GM23248 (cell line): ENCODE measurements at places on chromosomes 6 and 20.

DNA sequence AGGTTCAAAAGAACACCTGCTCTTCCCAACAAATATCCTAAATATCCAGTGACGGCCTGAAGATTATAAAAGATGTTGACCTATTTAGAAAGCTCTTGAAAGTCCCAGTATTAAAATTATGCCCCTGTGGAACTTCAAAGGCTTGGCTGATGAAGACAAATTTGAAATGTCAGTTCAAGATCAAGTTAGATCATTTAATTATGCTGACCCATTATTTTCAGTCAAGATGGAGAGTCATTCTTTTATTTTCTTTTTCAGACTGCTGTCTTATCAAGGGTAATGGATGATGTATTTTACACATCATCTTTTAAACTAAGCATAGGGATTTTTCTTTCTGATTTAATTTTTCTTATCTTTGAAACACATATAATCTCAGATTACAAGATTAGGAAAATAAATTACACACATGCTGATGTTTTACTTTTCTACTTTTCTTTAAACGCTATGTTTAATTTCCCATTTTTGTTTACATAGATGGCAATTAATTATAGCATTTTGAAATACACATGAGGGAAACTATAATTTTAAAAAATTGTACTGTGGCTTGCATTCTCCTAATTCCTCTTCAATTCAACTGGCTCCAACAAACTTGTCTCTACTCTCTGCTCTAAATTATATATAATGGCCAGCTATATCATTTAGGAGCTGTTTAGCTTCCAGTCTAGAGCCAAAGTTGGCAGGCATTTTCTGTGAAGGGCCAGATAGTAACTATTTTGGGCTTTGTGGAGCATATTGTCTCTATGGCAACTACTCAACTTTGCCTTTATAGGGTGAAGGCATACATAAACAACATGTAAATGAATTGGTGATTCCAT, 123.7 kb downstream of the RCAN2 start:
- H3K4me3 ChIP-seq: no peak overlapping the region
- H3K27me3 ChIP-seq: no peaks in the 10 kb centered on the region
- H3K36me3 ChIP-seq: no peaks in the 10 kb centered on the region
- H3K4me1 ChIP-seq: no peaks in the 10 kb centered on the region
- H3K27ac ChIP-seq: no peak overlapping the region

DNA sequence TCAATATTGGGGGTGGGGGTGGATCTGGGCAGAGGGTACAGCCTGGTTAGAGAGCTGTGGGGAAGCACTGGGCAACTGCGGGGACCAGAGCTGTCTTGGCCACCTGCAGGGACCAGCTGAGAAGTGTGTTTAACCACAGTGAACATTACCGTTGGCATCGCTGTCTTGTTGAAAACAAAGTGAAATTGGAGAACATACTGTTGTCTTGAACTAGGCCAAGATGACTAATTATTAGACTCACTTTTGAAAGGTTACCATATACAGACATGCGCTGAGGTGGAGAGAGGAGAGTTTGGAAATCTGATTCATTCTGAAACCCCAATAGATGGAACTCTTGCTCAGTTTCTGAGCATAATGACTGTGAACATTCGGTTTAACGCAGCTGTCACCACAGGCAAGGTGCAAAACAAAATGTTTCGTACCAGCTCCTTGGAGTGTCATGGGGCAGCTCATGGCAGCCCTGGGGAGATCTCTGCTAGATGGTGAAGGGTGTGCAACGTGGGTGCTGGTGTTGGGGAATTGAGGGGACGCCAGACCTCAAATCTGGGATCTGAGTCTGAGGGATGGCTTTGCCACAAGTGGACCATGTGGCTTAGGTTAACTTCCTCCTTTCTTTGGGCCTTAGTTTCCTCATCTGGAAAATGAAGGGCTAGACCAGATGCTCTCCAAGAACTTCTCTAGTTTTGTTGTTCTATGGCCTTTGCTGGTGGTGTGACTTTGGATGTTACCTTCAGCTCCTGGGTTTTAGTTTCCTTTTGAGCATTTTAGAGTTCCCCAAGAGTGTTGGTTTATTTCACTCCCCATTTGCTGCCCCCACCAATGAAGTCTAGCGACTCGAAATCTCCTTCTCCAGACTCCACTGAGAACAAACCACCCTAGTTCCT, 24.6 kb upstream of the GTSF1L start:
- H3K36me3 ChIP-seq: no peaks in the 10 kb centered on the region
- H3K27ac ChIP-seq: peak overlapping the region; percentile 44
- peaks cover 32% of the 10 kb centered on the region for H3K4me1 ChIP-seq
- H3K4me3 ChIP-seq: no peak overlapping the region
- H3K27me3 ChIP-seq: no peaks in the 10 kb centered on the region

DNA sequence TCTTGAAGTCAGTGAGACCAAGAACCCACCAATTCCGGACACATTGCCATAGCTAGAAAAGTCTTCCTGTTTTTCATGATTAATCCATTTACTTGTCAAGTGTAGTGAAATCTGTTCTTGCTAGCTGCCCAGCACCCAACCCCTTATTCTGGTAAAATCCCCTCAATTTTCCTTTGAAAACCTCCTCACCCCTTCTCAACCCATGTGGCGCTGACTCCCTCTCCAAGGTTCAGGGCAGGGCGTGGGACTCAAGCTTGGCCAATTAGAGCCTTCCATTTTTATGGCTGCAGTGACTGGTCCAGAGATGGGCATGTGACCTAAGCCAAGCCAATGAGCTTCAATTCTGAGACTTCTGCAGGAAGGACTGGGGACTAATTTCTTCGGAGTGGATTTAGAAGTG, 9.8 kb upstream of the ZBP1 start:
- DNase-seq: no peak
- H3K4me3 ChIP-seq: no peak overlapping the region
- H3K27me3 ChIP-seq: no peaks in the 10 kb centered on the region
- no peaks in the 10 kb centered on the region for H3K36me3 ChIP-seq
- peaks cover 11% of the 10 kb centered on the region for H3K4me1 ChIP-seq

DNA sequence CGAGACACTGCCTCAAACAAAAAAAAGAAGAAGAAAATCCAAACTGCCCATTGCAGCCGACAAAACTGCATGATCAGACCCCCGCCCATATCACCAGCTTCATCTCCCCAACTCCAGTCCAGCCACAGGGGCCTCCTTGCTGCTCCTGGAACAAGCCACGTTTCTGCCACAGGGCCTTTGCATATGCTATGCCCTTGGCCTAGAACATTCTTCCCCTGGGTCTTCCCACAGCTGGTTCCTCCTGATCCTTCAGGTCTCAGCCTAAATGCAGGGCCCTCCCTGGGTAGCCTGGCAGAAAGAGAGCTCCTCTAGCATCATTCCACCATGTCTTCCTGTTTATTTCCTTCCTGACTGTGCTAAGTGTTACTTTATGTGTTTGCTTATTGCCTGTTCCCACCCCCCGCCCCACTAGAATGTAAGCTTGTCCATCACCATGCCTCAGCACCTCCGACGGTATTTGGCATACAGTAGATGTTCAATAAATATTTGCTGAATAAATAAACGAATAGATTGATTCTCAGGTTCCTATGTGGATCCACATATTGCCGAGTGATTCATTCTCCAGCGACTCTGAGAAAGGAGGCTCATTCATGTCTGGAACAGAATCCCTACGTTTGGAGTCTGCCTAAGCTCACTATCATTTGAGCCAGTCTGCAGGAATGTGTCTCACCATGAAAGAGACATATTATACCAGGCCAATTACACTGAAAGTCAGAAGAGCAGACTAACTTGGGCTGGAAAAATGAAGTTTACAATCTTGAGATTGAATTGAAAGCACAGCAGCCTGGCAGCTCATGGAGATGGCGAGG, 56.1 kb downstream of the NFATC2 start:
- no peak overlapping the region for H3K4me3 ChIP-seq
- no peaks in the 10 kb centered on the region for H3K27me3 ChIP-seq
- DNase-seq: peak; percentile 7
- peaks cover 12% of the 10 kb centered on the region; the same call in 1 of the 2 replicates for H3K4me1 ChIP-seq
- no peak overlapping the region for H3K27ac ChIP-seq

DNA sequence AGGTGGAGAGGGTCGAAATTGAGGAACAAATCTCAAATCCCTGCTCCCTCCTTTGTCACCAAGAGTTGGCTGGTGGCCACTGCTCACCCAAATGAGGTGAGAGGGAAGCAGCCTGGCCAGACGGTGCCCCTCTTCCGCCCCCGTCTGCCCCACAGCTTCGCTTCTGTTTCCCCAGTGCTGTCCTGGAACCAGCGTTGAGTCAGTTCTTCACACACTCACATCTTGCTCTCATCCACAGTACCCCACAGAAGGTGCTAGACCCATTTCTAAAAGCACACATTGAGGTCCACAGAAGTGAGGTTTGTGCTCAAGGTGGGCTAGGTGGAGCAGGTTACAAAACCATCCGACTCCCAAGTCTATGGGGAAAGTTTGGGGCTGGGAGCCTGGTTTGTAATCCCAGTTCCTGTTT, 3.8 kb downstream of the CEBPB start:
- H3K36me3 ChIP-seq: peaks cover 25% of the 10 kb centered on the region; the same call in 1 of the 2 replicates
- H3K4me1 ChIP-seq: peaks cover 12% of the 10 kb centered on the region
- H3K27ac ChIP-seq: peak overlapping the region; percentile 98
- DNase-seq: peak; percentile 53
- peak overlapping the region; percentile 92 for H3K4me3 ChIP-seq

DNA sequence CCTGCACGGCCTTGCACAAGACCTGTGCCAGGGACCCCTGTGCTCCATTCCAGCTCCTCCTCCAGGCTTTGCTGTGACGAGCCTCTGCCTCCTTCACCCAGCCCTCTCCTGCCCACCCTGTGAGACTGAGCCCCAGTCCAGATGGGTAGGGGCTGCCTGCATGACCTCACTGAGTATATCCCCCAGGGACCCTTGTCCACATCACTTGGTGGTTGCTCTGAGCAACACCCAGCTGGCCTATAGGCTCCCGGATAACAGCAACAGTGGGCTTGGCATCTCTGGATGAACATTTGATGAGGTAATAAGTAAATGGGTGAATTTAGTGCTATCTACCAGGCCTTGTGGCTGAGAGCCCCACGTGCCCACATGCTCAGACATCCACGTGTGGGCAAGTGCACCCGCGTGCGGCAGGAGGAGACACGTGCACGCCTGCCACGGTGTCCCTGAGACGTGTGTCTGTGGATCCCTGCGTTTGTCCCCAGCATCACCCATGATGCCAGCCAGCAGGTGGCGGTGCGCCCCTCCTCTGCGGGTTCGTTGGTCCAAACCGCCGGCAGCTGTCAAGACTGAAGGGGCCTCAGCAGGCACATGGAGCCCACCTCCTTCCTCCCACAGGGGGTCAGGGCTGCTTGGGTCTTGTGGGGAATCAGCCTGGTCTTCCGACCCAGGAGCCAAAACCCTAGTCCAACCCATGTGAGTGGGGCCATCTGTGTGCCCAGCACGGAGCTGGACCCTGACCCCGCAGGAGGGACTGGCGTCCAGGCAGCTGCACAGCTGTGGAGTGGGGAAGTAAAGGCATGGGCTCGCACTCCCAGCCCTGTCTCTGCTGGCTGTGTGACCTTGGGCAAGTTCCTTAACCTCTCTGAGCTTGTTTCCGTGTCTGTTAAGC, 45.9 kb downstream of the FGD2 start:
- no peak overlapping the region for H3K27ac ChIP-seq
- DNase-seq: peak; percentile 87
- H3K4me1 ChIP-seq: peaks cover 5% of the 10 kb centered on the region; the same call in 1 of the 2 replicates

DNA sequence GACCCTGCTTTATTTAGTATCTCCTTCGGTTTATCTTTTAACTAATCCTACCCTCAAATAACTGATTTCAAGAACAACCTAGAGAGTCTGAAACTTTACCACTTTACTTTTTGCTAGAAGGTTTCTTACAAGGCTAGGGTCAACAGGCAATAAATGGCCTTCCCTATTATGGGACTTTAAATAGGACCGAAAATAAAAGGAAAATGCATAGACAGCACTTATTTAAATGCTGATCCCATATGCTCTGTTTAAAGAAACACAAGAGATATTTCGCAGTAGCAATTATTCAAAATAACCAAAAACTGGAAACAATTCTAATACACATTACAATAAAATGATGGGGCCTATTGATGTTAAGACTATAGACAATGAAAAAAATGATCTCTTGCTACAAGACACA, 13.7 kb downstream of the MCUR1 start:
- H3K27ac ChIP-seq: no peak overlapping the region
- 0 out of 2 replicates have a peak, but pooled peaks cover 6% of the 10 kb centered on the region for H3K36me3 ChIP-seq

- H3K36me3 ChIP-seq: no peaks in the 10 kb centered on the region
Measured at GRCh38 chr6:25476126-25476525, 175.9 kb upstream of the SCGN start.

- DNase-seq: no peak
- peaks cover 20% of the 10 kb centered on the region; the same call in 1 of the 2 replicates for H3K27me3 ChIP-seq
- H3K4me3 ChIP-seq: no peak overlapping the region
- H3K27ac ChIP-seq: no peak overlapping the region
- H3K4me1 ChIP-seq: no peaks in the 10 kb centered on the region
Measured at GRCh38 chr6:138018297-138018696, 88.9 kb downstream of the PERP start.

DNA sequence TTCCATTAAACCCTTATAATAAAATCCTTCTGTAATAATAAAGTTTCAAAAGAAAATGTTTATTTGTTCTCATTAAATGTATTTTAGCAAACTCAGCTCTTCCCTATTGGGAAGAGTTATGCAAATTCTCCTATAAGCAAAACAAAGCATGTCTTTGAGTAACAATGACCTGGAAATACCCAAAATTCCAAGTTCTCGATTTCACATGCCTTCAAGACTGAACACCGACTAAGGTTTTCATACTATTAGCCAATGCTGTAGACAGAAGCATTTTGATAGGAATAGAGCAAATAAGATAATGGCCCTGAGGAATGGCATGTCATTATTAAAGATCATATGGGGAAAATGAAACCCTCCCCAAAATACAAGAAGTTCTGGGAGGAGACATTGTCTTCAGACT, 3.8 kb downstream of the IL17A start:
- H3K27me3 ChIP-seq: 0 out of 2 replicates have a peak, but pooled peaks cover 12% of the 10 kb centered on the region
- DNase-seq: no peak
- H3K4me3 ChIP-seq: no peak overlapping the region
- H3K36me3 ChIP-seq: no peaks in the 10 kb centered on the region
- no peak overlapping the region for H3K27ac ChIP-seq
- H3K4me1 ChIP-seq: no peaks in the 10 kb centered on the region

DNA sequence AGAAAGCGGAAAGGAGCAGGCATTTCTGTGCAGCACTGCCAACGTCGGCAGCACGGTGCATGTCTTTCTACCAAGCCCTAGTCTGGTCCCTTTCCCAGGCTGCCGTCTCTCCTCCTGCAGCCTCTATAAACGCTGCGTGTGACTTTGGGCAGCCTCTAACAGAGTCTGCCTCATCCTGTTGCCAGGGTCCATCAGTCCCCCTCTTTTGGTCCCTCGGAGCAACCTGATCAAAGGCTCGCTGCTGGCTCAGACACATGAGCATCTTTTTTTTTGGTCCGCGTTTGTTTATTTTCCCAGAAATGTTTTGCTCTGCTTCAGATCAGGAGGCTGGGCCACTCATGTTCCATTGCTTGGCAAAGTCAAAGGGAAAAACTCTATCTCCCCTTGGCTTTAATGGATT, 166.8 kb upstream of the CST7 start:
- H3K27ac ChIP-seq: no peak overlapping the region
- DNase-seq: no peak
- H3K4me3 ChIP-seq: no peak overlapping the region
- no peaks in the 10 kb centered on the region for H3K4me1 ChIP-seq
- H3K27me3 ChIP-seq: peaks cover 14% of the 10 kb centered on the region; the same call in 1 of the 2 replicates

- DNase-seq: peak; percentile 27
- no peaks in the 10 kb centered on the region for H3K36me3 ChIP-seq
- H3K4me1 ChIP-seq: no peaks in the 10 kb centered on the region
- no peak overlapping the region for H3K4me3 ChIP-seq
- 0 out of 2 replicates have a peak, but pooled peaks cover 5% of the 10 kb centered on the region for H3K27me3 ChIP-seq
Measured at GRCh38 chr6:73339340-73339739, 14.7 kb downstream of the DPPA5 start.

GRCh38 chr6:149211046-149211571, 106.4 kb upstream of the TAB2 start:
- H3K27ac ChIP-seq: peak overlapping the region; percentile 21
- H3K36me3 ChIP-seq: no peaks in the 10 kb centered on the region
- H3K27me3 ChIP-seq: no peaks in the 10 kb centered on the region
- H3K4me3 ChIP-seq: no peak overlapping the region
- peak; percentile 73 for DNase-seq
